ENCODE measurements at places on chromosomes 12 and 14.
A peak's percentile ranks its signal among the peaks of the same experiment; 100 is the strongest.

- no peak for DNase-seq
These were observed 108.3 kb downstream of the KIF26A start for GRCh38 chr14:104246401-104247335.

DNA sequence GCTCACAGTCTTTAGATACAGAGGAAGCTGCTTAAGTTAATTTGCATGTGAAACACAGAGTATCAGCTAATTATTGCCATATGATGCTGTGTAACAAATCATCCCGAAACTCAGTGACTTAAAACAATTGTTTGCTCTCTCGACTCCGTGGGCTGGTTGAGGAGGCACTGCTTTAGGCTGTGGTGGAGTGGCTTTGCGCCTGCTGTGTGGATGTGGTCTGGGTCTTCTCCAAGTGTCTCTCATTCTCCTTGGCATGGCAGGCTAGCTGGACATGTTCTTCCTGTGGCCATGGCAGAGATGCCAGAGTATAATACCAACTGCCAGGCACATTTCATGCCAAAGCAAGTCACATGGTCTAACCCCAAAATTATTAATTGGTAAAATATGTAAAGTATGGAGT, 40.9 kb downstream of the PELI2 start:
- no peak for DNase-seq

DNA sequence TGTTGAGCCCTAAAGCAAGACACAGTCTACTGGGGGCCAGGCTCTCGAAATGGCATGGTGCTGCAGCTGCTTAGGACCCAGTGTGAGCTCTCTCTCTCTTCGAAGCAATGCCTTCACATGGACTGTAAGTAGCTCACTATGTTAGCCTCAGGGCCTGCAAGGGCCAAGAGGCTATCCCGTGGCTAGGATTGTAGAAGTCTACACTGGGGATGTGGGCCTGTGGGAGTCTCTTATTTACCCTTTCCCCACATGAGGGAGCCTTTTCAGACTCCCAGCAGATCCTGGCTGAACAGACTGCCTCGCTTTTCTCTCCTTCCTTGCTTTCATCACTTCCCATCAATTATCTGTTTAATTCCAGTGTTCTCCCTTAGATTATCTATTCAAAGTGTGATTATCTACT, 101.4 kb downstream of the GPR65 start:
- no peak for DNase-seq

DNA sequence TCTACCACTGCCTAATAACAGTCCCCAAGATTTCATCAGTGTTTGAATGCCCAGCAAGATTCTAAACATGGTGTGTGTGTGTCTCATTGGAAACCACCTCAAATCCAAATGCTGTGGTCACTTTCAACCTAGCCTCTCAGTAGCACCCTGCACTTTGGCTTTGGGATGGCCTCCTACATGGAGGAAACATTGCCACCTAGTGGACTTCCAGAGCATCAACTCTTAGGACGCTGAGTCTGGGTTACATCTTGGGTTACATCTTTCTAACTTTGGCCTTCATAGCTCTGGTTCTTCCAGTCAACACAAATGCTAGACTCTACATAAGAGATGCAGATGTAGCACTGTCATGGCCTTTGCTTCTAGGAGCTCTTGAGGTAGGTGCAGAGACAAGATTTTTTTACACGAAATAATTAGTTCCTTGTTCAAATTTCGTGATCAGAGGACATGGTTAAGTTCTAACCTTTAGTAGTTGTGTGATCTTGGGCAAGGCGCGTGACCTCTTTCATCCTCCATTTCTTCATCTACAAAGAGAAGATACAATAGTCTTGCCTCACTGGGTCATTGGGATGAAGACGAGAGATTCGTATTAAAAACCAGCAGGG, 113.5 kb upstream of the VASH1 start:
- DNase-seq, result peak; percentile 71

DNA sequence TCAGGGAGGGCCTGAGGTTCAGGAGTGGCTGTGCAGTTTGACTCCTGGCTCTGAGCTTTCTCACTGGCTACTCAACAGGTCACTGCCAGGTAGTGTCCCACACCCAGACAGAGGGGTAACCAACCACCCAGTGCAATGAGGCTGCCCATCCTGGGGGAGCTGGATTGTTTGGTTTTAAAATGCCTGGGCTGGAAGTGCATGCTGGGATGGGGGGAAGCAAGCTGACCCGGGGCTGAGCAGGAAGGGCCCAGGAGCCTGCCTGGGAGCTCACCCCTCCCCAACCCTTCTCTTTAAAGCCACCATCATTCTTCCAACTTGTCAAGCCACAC, 12.6 kb upstream of the ABHD12B start:
- DNase-seq, result no peak

DNA sequence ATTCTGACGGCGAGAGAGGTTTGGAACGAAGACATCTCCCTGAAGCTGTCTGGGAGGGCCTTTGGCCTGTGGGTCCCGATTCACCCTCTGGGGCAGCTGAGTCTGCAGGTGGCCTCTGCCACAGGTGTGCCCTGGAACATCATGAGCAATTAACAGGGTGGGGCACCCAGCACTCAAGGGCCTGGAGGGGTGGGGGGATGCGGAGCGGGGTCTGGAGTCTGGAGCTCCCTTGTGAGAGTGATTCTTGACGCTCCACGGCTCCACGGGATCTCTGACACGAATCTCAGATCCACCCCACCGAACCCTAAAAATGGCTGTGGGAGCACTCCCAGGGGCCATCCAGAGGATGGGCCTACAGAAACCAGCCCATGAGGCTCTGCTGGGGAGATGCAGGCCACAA, 8.3 kb downstream of the ITPK1 start:
- no peak for DNase-seq

- no peak for DNase-seq
These were observed 14.5 kb upstream of the KLRD1 start for GRCh38 chr12:10293151-10293550.

DNA sequence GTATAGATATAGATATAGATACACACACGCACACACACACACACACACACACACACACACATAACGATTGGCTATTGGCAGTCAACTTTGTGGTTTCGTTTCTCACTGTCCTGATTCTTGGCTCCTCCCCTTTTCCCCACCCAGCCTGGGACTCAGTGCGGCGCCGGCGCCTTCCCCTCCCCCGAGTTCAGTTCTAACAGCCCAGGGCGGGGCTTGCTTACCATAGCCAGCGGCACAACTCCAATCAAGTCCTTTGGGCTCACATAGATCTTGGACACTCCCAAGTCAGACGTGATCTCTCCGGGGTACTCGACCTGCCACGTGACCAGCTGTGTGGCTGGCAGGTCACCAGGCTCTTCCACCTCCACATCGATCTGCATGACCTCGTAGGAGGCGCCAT, 484.1 kb downstream of the GLT1D1 start:
- DNase-seq, result no peak

DNA sequence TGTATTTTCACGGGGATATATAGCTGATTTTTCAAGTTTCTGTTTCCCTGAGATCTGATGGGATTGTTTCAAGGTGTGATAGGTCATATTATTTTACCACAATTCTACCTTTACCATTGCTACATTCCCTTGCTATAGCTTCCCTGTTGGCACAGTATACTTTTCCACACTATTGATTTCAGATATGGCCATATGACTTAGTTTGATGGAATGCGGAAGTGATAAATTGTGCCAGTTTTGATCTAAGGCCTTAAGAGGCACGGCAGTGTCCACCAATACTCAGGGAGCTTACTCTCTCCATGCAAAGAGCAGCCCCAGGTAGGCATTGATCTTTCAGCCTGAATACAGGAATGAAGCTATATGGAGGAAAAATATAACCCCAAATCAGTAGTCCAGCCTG, 315.7 kb downstream of the SLC16A7 start:
- DNase-seq, result no peak

DNA sequence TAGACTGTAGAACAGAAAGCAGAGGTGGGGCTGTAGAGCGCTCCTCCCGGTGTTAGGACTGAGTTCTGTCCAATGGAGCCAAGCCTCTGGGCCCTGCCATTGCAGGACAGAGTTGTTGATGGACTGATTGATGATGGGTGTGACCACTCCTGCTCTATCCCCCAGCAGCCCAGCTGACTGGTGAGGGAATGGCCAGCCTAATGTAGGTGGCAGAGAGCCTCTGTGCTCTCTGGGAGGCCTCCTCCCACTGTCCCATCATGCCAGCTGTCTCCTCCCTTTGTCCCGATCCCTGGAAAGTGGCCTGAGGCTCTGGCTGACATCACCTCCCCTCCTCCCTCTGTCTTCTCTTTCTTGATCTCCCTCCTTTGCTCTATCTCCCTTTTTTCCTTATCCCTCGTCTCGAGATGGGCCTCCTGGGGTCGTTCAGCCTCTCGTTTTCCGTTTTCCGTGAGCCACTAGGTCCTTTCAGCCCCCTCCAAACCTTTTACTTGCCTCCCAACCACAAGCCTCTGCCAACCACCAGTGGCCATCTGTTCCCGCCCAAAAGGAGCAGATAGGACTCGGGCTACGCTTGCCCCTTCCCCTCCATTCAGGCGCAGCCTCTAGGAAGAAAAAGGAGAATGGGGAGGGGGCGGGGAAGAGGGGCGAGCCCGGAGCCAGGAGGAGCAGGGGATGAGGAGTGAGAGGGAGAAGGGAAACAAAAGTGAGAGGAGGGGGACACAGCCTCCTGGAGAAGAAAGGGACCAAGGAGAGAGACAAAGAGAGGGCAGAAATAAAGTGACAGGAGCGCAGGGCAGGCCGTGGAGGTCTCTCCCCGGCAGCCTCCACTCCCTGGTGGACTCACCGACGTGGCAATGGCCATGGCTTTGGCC, 572 bp downstream of the EFS start:
- DNase-seq, result no peak

GRCh38 chr14:99511421-99512109, 30.4 kb downstream of the CCNK start:
- DNase-seq, result no peak

GRCh38 chr12:4280351-4281163, 7.0 kb downstream of the CCND2 start:
- no peak for DNase-seq

DNA sequence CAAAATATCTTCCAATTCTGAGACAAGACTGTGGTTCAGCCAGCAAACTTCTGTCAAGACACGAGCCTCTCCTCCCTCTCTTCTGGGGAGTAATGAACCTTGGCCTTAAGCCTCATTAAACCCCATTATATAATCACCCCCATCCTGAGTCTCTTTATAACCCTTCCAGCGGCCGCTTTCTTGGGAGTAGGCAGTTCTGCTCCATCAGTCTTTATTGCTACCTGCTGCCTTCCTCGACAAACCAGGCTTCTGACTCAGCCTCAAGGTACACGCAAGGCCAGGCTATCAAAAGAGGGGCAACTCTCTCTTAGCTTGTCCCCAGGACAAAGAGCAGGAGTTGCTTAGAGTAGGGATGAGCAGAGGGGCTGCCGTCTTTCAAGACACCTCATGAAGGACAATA, 300.8 kb upstream of the NOS1 start:
- DNase-seq, result no peak

- no peak for DNase-seq
These were observed 312.3 kb downstream of the NPAS3 start for GRCh38 chr14:33250963-33251362.

DNA sequence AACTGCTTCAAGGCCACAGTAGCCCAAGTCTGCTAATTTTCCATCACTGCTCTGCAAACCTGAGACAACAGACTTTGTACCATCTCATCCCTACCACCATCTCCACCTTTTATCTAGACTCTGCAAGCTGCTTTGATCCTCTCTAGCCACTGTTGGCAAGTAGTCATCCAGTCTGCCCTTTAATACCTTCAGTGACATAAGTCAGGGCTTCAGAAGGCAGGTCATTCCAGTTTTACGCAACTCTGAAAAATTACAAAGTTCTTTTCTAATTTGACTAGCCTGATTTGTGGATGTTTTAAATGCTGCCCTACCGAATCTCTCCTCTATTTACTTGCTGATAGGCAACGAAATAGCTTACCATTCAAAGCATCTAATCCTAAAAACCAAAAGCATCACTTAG, 2.8 kb downstream of the FERMT2 start:
- peak; percentile 12 for DNase-seq

DNA sequence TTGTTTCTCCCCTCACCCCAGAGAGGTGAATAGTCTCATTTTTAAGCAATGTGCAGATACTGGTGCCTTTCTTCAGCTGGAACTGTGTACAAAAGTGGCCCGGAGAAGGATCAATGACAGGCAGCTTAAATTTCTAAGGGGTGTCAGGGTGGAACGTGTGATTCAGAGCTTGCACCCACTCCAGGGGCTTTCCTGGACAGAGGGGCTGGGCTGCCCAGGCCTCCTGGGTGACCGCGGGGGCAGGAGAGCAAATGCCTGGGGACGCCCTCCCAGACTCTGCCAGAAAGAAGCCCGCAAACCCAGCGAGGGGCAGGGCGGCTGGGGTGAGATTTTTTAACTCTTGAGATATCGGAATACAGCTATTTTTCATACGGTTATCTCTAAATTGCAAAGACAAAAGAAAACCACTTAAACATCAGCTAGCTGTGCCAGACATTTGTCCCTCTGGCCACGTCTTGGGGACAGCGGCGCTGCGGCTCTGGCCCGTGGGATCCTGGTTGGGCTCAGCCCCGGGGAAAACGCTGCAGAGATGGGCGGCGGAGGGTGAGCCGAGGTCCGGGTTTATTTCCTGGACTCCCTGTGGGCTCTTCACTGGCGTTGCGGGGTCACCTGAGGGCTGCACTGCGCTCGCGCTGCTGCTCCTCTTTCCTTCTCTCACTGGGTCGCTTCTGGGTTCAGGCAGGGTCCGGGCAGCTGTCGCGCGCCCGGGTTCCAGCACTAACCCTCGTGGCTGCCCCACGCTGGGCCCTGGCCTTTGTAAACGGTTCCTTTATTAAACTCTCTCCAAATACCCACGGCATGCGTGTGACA, 35.8 kb downstream of the NFKBIA start:
- DNase-seq, result no peak

All from ELR (cell line).